Activated CD4-positive, alpha-beta T cell treated with anti-CD3 and anti-CD28 coated beads, Interleukin-2, amount 10 ng/mL, durations not matched to agents 7 days and 5 days (primary cell): ENCODE measurements at places on chromosomes 12 and 14.
A peak's percentile ranks its signal among the peaks of the same experiment; 100 is the strongest.

- DNase-seq, result peak; percentile 17
These were observed 14.2 kb downstream of the BCL11B start for GRCh38 chr14:99257673-99258221.

DNA sequence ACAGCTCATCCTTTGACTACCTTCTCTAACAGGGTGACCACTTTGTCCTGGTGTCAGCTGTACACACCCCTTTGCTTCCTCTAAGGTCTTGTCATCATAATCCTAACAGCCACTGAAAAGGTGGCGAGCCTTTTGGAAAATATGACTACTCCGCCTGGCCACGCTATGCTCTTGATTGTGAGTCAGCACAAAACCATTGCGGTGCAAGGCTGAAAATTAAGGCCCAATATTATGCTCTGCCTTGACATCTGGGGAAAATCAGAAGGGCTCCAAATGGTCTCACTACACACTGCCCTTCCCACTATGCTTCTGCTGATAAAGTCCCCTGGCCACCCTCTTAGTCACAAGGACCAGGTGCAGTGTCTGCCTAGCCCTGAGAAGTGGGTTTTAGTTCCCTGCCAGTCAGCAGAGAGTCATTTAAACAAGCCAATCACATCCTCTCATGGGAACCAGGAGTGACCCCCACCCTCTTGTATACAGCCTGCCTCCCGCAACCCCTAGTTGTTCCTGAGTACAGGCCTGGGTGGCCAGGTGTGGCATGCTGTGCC is 34.3 kb downstream of the FGD6 start:
- no peak for DNase-seq

GRCh38 chr12:53755451-53755891 is 3.7 kb upstream of the CISTR start:
- DNase-seq, result no peak

DNA sequence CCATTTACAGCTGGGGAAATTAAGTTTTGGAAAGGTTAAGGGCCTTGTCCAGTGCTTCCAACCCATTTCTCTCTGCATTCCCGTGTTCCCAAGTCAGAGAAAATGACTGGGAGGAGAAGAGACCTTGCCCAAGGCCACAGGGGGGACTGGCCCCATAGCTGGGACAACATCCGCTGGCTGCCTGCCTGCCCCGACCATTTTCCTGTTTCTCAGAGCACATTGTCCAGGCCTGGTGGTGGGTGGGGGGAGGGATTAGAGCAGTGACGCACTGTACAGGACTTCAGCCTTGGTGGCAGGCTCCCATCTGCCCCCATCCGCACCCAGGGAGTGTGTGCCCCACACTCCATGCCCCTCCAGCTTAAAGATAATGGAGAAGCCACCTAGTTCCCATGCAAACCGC is 27.7 kb downstream of the DIO3 start:
- no peak for DNase-seq

DNA sequence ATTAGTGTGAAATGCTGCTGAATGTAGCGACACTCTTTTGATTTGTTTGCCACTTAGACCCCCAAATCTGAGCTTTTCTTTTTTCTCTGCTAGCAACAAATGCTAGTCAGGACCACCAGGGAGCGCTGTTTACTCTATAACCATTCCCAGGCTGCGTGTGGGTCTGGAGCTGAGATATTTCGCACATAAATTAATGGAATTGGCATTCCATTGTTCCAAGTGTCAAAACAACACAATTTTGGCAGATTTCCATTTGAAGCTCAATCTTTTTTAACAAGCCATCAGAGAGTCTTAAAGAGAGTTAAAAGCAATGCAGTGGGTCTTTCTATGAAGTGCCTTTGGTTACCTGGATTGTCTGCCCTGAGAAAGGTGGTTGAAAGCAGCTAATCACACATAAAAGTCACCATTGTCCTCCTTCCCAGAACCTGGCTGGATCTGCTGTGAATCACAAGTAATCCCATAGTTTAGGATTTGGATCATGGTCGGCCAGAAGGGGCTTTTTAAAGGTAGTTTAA is 7.4 kb upstream of the TMEM132C start:
- peak; percentile 6 for DNase-seq
